ENCODE measurements at places on chromosomes 11 and 22. TPM values are rescaled to one million over a fixed set of nuclear protein-coding genes. Genes with fewer than 3 reads are reported as not detected.

CTR9 gene
- polyA plus RNA-seq, result 68.5 TPM

CELSR1 gene
- polyA plus RNA-seq, result 24.4 TPM

VSIG2 gene
- 5.9 TPM for polyA plus RNA-seq

INPPL1 gene
- 157 TPM for polyA plus RNA-seq

CRYBB3 gene
- 0.16 TPM for polyA plus RNA-seq

PKNOX2 gene
- 12.4 TPM for polyA plus RNA-seq

SLC22A12 gene
- polyA plus RNA-seq, result 3.3 TPM

DNA sequence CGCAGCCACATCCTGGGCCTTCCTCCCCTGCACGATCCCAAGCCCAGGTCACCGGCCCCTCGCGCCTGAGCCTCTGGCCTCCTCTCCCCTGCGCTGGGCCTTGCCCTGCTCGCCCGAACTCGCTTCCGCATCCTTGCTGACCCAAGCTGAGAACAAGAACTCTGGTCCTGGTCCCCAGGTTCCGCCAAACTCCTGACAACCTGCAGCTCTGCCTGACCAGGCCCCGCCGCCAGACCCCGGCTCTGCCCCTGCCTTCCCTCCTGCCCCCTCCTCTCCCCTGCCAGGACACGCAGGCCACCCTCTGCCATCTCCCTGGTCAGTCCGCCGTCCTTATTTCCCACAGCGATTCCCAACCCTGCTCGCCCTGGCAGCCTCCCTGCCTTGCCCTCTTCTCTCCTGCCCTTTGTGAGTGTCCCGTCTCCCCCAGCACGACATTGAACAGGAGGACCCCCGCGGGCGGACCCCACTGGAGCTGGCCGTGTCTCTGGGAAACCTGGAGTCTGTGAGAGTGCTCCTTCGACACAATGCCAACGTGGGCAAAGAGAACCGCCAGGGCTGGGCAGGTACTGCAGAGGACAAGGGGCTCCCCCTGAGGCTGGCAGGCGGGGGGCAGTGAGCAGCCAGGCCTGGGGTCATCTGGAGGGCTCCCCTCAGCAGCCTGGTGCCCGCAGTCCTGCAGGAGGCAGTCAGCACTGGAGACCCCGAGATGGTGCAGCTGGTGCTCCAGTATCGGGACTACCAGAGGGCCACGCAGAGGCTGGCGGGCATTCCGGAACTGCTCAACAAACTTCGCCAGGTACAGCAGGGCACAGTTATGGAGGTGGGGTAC, 762 bp downstream of the ANKRD13D start:
- no peak for DNase-seq

DNA sequence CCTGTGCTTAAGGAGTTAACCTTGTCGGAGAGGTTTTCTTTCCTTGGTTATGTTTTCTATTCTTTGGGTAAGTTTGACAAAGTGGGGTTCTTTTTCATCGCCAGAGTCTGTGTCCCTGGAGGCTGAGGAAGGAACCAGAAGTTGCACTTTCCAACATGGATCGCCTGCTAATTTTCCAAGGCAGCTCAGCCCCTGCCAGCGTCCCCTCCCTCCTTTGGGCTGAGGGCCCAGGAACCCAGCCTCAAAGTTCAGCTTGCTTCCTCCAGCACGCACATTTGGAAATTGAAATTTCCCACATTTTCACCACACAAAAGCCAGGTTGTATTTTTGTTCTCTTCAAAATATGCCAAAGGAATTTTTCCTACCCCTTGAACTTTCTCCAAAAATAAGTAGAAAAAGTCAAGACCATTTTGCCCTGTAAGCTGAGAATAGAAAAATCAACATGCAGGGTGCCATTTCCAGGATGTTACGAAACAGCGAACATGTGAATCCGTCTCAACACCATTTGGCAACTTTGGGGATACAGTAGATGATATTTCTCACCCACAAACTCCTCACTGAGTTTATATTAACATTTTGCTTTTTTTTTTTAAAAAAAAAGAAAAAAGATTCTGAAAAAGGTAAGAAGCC, 343.5 kb downstream of the TENM4 start:
- no peak for DNase-seq

- DNase-seq, result no peak
Observed at GRCh38 chr11:67174311-67174710, 55.2 kb downstream of the KDM2A start.

GRCh38 chr11:103358251-103358650, 249.0 kb downstream of the DYNC2H1 start:
- DNase-seq, result no peak

DNA sequence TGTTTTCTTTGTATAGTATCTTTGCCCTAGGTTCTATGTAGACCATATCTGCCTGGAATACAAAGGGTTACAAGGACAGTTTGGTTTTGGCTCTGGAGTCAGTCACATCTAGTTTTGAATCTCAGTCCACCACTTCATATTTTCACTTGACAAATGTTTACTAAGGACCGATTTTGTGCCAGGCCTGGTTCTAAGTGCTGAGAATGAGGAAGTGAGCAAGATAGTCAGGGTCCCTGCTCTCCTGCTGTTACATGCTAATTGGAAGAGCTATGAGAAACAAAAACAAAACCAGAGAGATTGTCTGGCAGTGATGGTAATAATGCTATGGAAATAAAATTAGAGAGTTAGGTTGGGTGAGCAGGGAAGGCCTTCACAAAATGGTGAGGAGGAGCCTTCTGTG, 66.1 kb upstream of the ARHGAP20 start:
- no peak for DNase-seq

- DNase-seq, result no peak
Observed at GRCh38 chr22:24483976-24484545, 11.1 kb upstream of the UPB1 start.

GRCh38 chr11:95915051-95915450, 8.9 kb downstream of the MTMR2 start:
- no peak for DNase-seq

DNA sequence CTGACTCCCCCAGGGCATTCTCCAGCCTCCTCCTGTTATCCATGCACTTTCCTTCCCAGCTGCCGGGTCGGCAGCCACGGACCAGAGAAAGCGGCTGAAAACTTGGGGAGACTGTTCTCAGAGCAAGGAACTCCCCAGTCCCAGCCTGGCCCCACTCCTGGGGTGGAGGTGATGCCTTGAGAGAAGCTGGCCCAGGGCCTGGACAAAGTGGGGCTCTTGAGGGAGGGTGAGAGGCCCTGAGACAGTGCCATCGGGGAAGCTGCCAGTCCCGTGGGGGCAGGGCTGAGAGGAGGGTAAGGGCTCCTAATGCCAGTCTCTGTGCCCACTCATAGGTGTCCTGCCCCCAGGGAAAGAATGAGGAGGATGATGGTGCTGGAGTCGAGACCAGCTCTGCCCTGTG, 53.8 kb downstream of the FLRT1 start:
- no peak for DNase-seq

DNA sequence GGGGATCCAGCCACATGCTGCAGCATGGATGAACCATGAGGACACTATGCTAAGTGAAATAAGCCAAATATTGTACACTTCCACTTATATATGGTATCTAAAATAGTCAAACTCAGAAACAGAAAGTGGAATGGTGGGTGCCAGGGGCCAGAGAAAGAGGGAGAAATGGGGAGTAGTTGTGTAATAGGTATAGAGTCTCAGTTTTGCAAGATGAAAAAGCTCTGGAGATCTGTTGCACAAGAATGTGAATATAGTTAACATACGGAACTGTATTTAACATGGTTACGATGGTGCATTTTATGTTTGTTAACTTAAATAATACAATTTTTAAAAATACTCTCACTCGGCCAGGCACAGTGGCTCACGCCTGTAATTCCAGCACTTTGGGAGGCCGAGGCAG, 21.2 kb downstream of the GDPD5 start:
- no peak for DNase-seq

- DNase-seq, result no peak
Observed at GRCh38 chr22:17418890-17419324, 49.6 kb downstream of the CECR2 start.

GRCh38 chr11:66470015-66470414, 3.3 kb downstream of the PELI3 start:
- no peak for DNase-seq

- no peak for DNase-seq
Observed at GRCh38 chr22:28955817-28956216, 72.4 kb downstream of the ZNRF3 start.

- DNase-seq, result no peak
Observed at GRCh38 chr11:75596914-75597313, 34.9 kb downstream of the SERPINH1 start.

- no peak for DNase-seq
Observed at GRCh38 chr22:36928196-36928595, 14.8 kb downstream of the CSF2RB start.

GRCh38 chr11:67691149-67691548, 16.7 kb upstream of the ALDH3B2 start:
- DNase-seq, result no peak

GRCh38 chr11:120688163-120688562, 176.6 kb downstream of the GRIK4 start:
- DNase-seq, result no peak

DNA sequence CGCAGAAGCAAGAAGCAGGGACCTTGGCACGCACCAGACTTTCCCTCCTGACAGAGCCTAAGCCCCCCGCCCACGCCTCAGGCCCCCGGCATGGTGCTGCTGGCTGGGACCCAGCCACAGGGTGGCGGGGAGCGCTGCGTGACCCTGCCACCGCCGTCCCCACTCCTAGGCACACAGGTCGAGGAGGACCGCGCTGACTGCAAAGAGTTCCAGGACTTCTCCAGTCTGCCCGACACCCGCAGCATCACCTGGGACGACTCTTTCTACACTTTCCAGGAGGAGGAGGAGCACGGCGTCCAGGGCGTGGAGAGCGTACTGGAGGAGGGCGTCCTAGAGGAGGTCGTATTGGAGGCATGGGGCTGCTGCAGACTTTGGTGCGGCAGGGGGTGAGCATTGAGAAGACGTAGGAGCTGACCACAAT, 103.7 kb downstream of the TRIM51G start:
- DNase-seq, result no peak

- no peak for DNase-seq
Observed at GRCh38 chr22:23684561-23685031, 6.2 kb upstream of the RGL4 start.

- no peak for DNase-seq
Observed at GRCh38 chr22:37254867-37255233, 10.8 kb upstream of the RAC2 start.

DNA sequence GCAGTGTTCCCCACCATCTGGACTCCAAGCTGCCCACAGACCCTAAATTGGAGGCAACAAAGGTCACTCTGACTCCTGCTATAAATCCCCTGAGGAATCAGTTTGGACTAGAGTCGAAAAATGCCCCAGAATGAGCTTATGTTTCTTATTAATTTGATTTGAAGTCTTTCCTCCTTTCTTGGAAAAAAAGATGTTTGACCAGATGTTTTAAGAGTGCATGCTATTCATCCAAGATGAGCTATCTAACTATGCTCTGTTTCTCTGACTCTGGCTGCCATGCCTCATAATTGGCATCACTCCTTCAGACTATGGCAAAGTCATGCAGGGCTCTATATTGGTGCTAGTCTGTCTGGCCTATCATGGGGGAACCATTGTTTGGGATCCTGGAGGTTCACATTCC, 174.0 kb downstream of the SPON1 start:
- DNase-seq, result no peak

GRCh38 chr11:32318071-32319055, 117.0 kb downstream of the WT1 start:
- DNase-seq, result no peak
